ENCODE measurements at places on chromosomes 1 and 21. TPM values are rescaled to one million over a fixed set of nuclear protein-coding genes. Genes with fewer than 3 reads are reported as not detected.

- DNase-seq, result no peak
These were observed 15.9 kb downstream of the CLDN14 start for GRCh38 chr21:36463991-36464390.

GRCh38 chr21:29825936-29826335 is 113.9 kb downstream of the GRIK1 start:
- DNase-seq, result no peak

DMRTA2 gene
- polyA plus RNA-seq, result not detected

CHI3L2 gene
- polyA plus RNA-seq, result 0.07 TPM

GRCh38 chr1:1677718-1678580 is 14.6 kb downstream of the SLC35E2B start:
- DNase-seq, result peak; percentile 17

DNA sequence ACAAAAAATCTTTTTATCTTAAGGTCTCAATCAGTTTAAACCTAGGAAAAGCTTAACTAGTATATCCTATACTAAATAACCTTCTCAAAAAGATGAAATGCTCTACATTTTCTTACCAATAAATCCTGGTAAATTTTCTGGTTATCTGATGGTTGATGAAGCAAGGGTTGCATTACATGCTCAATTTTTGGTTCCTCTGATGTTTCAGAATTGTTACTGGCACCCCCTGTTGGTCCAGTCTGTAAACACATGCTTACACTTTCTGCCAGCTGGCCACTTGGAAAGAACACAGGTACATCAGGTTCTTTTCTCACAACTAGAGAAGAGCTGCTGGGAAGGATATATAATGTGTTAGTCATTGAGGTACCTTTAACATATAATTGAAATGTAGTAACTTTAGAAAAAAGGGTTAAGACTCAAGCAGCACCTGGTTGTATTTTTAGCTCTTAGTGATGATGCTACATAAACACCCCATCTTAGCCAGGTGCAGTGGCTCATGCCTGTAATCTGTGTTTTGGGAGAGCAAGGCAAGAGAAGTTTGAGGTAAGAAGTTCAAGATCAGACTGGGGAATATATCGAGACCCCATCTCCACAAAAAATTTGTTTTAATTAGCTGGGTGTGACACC is 30.9 kb upstream of the TAL1 start:
- DNase-seq, result no peak

PPM1J gene
- polyA plus RNA-seq, result 1.5 TPM

DNA sequence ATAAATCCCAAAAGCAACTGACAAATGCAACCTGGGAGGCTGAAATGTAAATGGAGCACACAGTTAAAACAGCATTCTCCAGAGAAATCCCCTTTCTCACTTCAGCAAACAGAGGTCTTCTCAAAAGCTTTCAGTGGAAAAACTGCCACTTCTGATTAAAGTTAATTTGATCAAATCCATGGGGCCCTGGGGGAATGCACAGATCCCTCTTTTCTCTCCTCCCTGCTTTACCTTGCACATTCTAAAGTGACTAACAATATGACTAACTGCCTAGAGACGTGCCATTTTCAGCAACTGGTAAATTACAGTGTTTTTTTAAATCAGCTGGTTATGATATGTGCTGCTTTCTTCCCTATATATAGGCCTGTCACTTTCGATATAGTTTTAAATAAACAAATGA is 142.5 kb downstream of the RERE start:
- DNase-seq, result no peak

- DNase-seq, result no peak
These were observed 6.7 kb downstream of the TAF1A start for GRCh38 chr1:222583079-222583478.

DNA sequence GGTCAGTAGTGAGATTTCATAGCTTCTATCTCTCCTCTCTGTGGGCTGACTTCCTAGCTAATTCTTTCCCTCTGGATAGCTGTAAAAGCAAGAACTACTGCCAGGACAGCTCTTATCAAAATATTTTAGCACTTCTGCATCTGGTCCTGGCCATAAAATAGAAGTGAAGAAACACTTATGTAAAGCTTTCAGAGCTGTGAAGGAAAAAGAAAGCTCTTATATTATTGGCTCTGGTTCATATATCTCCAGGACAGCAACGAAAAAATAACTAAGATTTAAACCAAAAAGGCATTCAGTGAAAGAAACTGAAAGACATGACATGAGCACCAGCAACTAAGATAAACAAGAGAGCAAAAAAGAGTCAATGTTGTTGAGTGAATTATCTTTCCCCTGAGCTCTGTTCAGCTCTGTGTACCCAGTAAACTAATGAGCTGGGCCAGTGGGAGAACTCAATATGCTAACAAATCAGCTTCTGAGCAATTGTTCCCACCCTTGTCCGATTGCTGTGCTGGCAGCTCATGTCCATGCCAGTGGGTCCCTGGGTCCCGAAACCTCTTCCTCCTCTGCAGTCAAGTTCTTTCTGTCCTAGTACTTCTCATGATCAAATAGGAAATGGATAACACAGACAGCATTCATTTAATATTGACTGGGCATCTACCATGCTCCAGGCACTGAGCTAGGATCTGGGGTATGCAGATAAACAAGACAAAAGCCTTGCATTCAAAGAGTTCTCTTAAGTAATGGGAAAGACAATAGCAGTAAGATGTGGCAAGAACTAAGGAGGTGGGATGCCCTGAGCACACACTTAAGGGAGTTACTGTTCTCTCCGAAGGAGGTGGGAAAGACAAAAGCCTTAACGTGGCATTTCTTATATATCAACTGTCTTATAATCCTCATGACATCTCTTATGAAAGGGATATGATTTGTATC is 45.3 kb upstream of the MAN1A2 start:
- peak; percentile 31 for DNase-seq

GRCh38 chr1:89557956-89558355 is 33.3 kb downstream of the LRRC8B start:
- no peak for DNase-seq

PCP4L1 gene
- polyA plus RNA-seq, result 1.1 TPM

C1orf122 gene
- polyA plus RNA-seq, result 29.5 TPM

GRCh38 chr1:228059634-228060457 is 22.7 kb upstream of the ARF1 start:
- peak; percentile 50 for DNase-seq

B3GALT2 gene
- 12.8 TPM for polyA plus RNA-seq

DNA sequence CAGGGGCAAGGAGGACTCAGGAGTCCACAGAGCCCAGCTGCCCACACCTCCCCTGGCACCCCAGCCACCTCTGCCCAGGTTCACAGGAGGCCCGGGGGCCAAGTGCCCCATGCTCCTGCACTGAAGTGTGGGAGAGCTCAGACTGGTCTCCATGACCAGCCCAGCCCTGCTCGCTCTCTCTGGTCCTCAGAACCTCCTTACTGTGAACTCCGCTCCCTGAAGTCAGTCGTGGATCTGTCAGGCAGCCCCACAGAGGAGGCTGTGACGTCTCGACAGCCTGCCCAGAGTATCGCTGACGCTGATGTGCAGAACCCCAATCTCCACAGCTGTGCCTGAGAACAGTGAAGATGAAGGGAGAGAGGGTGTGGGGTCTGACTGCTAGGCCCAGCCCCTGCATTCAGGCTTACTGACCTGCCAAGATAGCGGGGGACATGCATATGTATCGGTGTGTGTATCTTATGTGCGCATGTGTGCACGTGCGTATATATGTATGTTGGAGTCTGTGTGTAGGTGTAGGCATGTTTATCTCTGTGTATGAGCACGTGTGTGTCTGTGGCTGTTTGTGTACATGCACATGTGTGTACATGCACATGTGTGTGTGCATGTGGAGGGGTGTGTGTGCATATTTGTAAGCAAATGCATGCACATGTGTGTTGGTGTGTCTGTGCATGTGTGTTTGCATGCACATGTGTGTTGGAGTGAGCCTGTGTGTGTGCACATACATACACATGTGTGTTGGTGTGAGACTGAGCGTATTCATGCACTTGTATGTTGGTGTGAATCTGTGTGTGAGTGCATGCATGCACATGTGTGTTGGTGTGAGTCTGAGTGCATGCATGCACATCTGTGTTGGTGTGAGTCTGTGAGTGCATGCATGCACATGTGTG is 118.5 kb upstream of the ARHGEF16 start:
- DNase-seq, result no peak

DNA sequence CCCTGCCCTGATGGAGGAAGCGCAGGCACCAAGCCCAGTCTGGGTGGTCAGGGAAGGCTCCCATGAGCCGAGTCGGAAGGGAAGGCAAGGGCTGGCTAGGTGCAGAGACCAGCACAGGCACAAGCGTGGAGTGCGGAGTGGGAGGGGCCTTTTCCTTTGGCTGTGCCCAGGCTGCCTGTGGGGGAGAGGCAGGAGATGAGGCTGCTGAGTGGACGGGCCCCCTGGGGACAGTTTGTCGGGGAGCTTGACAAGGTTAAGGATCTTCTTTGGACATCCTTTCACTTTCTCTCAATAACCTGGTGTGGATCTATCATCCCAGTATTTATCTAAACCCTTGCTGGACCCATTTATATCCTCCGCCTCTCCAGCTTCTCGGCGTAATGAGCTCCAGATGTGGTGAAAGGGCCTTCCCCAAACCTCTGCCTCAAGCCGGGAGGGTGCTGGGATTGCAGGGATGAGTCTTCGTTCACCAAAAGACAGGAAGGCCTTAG is 42.9 kb downstream of the EPHB2 start:
- no peak for DNase-seq

DNA sequence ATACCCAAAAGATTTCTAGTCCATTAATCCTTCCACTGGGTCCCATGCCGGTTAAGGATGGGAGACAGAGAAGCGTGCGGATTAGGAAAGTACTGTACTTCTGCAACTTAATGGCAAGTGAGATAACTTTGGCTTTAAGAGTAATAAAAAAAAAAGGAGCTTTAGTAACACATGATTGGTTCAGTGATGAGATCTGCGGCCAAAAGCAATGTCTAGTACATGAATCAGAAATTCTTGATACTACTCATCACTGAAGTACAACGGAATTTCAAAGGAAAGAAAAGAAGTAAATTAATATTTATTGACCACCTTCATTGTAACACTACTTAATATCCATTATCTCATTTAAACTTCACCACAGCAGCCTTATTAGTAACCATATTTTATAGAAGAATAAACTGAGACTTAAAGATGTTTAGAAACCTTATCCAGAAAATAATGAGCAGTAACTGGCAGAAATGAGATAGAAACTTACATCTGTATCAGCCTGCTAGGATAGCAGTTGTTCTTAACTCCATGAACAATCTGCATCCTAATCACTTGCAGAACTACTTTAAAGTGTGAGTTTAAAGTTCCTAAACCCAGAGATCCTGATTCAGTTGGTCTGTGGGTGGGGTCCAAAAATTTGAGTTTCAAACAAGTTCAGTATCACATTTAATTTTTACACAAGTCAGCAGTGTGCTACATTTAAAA is 14.1 kb upstream of the NUF2 start:
- DNase-seq, result no peak

- DNase-seq, result no peak
These were observed 207 bp upstream of the SVBP start for GRCh38 chr1:42817440-42817767.

KRTAP13-2 gene
- polyA plus RNA-seq, result not detected
